ENCODE measurements at places on chromosomes 12 and 14.

DNA sequence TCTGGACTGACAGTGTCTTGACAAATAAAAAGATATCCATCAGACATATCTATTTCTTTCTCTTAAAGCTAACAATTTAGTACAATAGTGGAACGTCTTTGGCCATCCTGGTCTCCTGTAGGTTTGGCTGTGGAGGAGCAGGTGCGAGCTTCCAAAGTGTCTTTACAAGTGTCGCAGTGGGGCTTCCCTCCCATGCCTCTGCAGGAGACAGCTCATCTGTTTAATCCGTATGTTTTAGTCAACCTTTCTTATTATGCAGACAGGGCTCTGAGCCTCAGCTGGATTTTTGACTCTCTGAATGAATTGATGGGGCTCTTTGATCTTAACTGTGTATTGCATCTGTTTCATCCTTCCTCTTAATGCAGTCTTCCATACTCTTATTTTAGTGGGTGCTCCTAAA lies 57.5 kb downstream of the RMST start:
- DNase-seq: no peak

- no peak for DNase-seq
These were observed 36.6 kb downstream of the CCNK start for GRCh38 chr14:99517643-99518381.

- DNase-seq: no peak
These were observed 447.5 kb downstream of the PCNX1 start for GRCh38 chr14:71354801-71355200.

- DNase-seq: no peak
These were observed 162.7 kb upstream of the PWP1 start for GRCh38 chr12:107522692-107523477.

DNA sequence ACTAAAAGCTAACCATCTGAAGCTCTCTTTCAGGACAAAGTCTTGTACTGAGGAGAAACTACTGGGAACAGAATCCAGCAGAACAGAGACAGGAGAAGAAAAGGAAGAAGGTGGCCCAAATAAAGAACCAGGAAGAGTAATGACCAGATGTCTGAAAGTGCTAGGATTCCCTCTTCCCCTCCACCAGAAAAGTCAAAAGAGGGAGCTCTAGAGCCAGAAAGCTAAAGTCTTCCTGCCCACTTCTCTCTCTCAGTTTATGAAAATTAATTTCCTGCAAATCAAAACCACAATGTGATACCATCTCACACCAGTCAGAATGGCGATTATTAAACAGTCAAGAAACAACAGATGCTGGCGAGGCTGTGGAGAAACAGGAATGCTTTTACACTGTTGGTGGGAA lies 47.2 kb downstream of the SPPL3 start:
- no peak for DNase-seq

GRCh38 chr12:101356794-101357193 lies 50.8 kb downstream of the ARL1 start:
- DNase-seq: no peak

GRCh38 chr14:105913861-105914260 lies 387.5 kb downstream of the TMEM121 start:
- DNase-seq: no peak

DNA sequence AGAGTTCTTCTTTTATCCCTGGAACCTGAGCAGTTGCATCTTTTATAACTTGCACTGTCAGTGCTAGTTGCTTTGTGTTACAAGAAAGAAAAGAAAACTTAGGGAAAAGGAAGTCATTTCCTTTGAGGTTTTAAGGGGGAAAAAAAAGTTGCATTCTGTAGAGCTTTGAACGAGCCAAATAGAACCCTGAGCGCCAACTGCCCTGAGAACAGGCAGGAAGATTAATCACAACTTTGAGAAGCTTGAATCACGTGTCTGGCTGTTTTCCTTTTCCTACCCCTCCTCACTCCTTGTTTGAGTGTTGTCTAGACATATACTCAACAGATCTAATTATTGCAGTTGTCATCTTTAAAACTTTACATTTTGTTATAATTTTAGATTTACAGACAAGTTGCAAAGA lies 12.5 kb downstream of the PCNX1 start:
- no peak for DNase-seq

- no peak for DNase-seq
These were observed 39.5 kb upstream of the HIF1A start for GRCh38 chr14:61655777-61656176.

DNA sequence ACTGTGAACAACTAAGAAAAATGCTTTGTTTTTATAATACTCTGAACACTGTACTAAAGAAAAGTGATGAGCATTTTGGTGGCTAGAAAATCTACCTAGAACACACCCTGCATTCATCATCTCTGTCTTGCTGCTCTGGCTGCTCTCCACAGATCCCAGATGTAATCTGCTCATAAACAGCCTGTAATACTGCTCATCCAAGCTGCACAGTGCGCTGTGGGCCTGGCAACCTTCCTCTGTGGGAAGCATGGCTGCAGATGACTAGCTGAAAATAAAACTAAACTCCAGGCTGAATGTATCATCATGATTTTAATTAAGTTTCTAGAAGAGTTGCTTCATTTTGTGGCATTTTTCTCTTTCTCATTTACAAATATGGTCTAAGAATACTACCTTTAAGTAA lies 200.7 kb downstream of the SLC2A13 start:
- DNase-seq: no peak

GRCh38 chr12:91191513-91192111 lies 9.0 kb upstream of the DCN start:
- no peak for DNase-seq

GRCh38 chr12:120826335-120826734 lies 77.8 kb downstream of the SPPL3 start:
- DNase-seq: no peak

- no peak for DNase-seq
These were observed 164.2 kb downstream of the NDUFA12 start for GRCh38 chr12:94839347-94839746.

GRCh38 chr12:6334940-6335450 lies 6.9 kb downstream of the TNFRSF1A start:
- DNase-seq: no peak

GRCh38 chr12:76946446-76946845 lies 67.6 kb upstream of the CSRP2 start:
- no peak for DNase-seq

DNA sequence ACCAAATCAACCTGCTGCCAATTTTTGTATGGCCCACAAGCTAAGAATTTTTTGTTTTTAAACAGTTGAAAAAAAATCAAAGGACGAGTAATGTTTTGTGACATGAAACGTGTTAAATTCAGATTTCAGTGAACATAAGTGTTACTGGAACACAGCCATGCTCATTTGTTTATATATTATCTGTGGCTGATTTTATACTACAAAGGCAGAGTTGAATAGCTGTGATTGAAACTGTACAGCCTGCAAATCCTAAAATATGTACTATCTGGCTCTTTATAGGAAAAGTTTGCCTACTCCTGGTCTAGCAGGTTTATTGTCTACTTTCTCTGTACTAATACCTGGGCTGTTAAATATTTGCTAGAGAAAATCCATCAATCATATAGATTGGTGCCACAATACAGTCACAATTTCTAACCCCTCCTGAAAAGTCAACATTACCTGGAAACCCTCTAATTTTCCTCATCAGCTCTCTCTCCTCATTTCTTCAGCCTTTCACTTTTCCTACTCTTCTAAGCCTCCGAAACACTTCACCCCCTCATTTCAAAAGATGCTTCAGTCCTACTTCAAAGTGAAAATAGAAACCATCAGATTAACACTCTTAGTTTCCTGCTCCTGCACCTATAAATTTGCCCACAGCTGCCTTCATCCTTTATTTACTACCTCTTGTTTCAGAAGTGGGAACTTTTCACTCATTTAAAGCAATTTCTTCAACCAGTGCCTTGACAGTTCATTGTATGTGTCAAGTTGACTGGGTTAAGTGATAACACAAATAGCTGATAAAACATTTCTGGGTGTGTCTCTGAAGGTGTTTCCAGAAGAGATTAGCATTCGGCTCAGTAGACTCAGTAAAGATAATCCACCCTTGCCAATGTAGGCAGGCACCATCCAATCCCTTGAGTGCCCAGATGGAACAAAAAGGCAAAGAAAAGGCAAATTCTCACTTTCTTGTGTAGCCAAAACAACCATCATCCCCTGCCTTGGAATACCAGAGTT lies 18.0 kb upstream of the C2CD5 start:
- peak; percentile 64 for DNase-seq

DNA sequence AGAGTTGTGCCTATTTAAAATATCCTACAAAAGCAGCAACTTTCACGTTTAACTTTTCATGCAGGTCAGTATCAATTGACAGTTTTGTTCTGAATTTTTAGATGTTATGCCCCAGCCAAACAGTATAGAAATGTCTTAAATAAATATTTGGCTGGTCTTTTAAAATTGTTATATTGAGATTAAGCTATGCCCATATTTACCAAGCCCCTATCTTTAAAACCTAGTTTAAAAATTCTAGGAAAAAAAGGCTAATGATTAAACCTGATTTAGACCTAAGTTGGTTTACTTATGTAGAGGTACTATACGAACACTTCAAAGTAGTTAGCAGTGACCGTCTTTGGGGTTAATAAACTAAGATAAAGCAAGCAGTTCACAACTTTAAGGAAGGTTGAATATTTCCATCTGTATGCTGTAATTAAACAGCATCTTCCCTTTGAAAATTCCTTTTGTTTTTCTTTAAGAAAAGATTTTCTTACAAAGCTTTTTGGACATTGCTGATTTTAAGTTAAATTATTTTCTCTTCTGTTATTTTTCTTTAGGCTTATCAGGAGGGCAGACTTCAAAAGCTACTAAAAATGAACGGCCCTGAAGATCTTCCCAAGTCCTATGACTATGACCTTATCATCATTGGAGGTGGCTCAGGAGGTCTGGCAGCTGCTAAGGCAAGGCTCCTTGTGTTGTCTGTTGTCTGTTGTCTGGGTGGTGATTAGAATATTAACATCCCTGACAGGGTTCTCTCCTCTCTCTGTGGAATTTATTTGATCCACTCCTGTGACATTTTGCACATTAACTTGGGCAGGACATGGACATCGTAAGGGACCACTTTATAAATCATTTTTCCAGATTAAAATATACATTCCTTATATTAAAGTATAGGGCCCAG lies 7.5 kb downstream of the EID3 start:
- DNase-seq: no peak

GRCh38 chr12:28278499-28278898 lies 88.2 kb downstream of the CCDC91 start:
- DNase-seq: no peak

- no peak for DNase-seq
These were observed 34.6 kb downstream of the RERG start for GRCh38 chr12:15186597-15186996.

DNA sequence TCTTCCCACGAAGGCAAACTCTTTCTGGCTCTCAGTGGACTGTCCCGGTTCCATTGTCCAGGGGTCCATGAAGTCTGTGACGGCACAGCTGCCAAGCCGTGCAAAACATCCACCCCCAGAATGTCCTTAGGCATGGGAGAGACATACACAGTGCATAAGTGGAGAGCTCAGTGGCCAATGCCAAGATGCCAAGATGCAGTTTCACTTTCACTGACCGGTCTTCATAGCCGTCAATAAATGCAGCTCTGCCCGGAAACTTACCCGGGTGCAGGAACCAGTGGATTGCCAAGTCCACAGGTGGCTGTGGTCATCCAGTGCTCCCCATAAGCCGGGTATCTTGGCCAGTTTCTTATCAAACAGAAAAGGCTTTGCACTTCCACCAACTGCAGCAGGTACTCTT lies 162.3 kb downstream of the PTCSC3 start:
- no peak for DNase-seq

All from NCI-H748 treated with DMSO at 0.1 percent for 48 hours (cell line).